DMS153 (cell line): ENCODE measurements at places on chromosomes 5 and 9.

- no peak for DNase-seq
Measured at GRCh38 chr5:158820891-158821290, 278.8 kb downstream of the EBF1 start.

DNA sequence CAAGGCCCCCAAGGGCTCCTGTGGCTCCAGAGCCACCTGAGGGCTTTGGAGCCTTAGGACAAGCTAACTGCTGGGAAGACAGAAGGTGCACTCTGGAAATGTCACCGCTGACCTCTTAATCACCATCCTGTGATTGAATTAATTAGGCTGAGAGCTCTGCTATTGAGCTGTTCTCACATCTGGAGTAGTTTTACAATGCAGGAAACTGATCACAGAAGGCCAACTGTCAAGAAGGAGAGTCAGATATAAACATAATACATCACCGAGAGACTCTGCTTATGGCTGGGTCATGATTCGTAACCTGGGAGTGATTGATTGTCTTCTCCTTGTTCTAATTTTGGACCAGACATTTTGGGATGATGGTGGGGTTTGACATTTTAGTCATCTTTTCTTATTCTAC, 226.1 kb downstream of the SLIT3 start:
- no peak for DNase-seq

DNA sequence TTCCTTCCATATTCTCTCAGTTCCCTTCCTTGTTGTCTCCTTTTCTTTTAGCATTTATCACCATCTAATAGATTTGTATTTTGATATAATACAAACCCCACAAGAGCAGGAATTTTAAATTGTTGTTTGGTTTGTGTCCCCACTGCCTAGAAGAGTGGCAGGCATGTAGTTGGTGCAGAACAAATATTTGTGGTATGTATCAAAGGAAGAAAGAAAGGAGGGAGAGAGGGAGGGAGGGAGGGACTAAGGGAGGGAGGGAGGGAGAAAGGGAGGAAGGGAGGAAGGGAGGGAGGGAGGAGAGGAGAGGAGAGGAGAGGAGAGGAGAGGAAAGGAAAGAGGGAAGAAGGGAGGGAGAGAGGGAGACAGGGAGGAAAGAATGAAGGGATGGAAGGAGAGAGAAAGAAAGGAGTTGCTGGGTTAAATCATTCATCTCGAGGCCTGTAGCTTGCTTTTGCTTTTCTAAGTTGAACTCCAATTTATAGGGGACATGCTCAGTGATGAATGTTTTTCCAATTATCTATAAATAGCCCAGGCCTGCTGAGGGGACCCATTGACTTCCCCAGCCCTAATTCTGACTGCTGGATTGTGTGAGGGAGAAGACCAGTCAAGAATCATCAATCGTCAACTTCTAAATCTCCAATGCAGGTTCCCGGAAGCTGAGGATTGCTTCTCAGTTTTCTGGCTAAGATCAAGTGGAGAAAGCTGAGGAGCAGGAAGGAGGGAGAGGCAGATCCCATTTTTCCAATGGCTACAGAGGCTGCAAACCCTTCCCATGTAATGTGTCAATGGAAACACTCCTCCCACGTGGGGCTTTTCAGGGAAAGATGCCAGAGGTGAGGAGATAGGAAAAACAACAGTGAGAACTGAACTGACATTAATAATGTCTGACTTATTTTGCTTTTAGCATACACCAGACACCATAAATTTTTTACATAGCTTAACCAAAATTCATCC, 320.7 kb downstream of the ASTN2 start:
- DNase-seq: no peak

- DNase-seq: no peak
Measured at GRCh38 chr9:115466756-115467155, 348.8 kb upstream of the TNC start.

DNA sequence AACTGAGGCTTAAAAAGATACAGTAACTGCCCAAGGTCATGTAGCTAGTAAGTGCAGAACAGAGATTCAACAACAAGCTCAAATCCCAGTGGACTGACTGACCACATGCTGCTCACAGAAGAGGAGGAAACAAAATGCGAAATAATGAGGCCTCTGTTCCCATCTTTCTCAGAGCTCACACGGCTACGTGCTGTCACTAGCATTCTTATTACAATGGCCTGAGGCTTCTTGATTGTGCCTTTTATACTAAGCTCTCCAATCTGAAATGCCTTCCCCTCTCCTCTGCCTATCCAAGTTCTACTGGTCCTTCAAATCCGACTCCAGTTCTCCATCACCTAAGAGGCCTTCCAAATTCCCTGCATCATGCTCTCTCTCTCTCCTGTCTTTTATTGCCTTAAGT, 26.0 kb downstream of the SGTB start:
- DNase-seq: no peak

GRCh38 chr9:1531424-1531823, 481.3 kb downstream of the DMRT2 start:
- no peak for DNase-seq

- no peak for DNase-seq
Measured at GRCh38 chr9:79143211-79143610, 428.6 kb upstream of the TLE4 start.

GRCh38 chr9:27348785-27349697, 52.1 kb upstream of the EQTN start:
- DNase-seq: no peak

GRCh38 chr9:116450378-116451139, 236.5 kb upstream of the TRIM32 start:
- no peak for DNase-seq

GRCh38 chr5:89351222-89351621, 468.2 kb upstream of the MEF2C start:
- DNase-seq: no peak

GRCh38 chr5:104347119-104347708, 784.6 kb upstream of the NUDT12 start:
- no peak for DNase-seq

GRCh38 chr9:106862821-106863720, at the start of gene ZNF462:
ZNF462 (plus strand) TSS chr9:106863166; CDS start chr9:106923384, 60,218 bp downstream.
- peak; percentile 24 for DNase-seq

GRCh38 chr9:133862585-133863256, 124.6 kb upstream of the SARDH start:
- no peak for DNase-seq

- peak; percentile 57 for DNase-seq
Measured at GRCh38 chr5:144328494-144328893, 157.8 kb downstream of the KCTD16 start.

GRCh38 chr5:10521466-10522223, 42.2 kb upstream of the ANKRD33B start:
- DNase-seq: no peak

GRCh38 chr5:106292654-106293053, 1378.1 kb downstream of the EFNA5 start:
- no peak for DNase-seq

GRCh38 chr9:129100383-129101169, 10.0 kb downstream of the CRAT start:
- no peak for DNase-seq

- no peak for DNase-seq
Measured at GRCh38 chr5:33229216-33229615, 211.5 kb upstream of the TARS1 start.

GRCh38 chr5:109167586-109167985, 242.2 kb downstream of the PJA2 start:
- DNase-seq: no peak

DNA sequence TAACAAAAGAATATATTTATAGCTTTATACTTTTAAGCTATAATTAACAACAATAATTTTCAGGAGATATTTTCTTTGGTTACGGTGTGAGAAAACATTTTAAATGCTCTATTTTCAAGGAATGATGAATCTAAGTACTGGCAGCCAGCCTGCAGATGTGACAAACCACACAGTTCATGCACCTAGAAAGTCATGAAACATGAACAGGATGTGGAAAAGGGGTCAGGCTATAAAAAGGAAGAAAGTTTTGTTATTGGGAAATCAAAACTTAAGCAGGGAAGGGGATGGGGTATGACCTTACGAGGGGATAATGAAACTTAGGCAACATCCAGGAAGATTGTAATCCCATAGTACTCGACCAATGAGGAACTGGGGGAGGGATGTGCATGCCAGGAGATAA, 508.7 kb upstream of the GRAMD2B start:
- DNase-seq: no peak

GRCh38 chr9:114091711-114092110, 7.4 kb downstream of the KIF12 start:
- no peak for DNase-seq

GRCh38 chr5:135012951-135013391, 21.1 kb downstream of the PITX1 start:
- no peak for DNase-seq

- no peak for DNase-seq
Measured at GRCh38 chr5:177226860-177227259, 76.7 kb downstream of the RAB24 start.

- no peak for DNase-seq
Measured at GRCh38 chr9:116336133-116336862, 182.7 kb downstream of the PAPPA start.

GRCh38 chr9:71361357-71361756, 239.9 kb upstream of the TRPM3 start:
- DNase-seq: no peak

GRCh38 chr9:73152953-73153352, 1.3 kb downstream of the ANXA1 start:
- no peak for DNase-seq

DNA sequence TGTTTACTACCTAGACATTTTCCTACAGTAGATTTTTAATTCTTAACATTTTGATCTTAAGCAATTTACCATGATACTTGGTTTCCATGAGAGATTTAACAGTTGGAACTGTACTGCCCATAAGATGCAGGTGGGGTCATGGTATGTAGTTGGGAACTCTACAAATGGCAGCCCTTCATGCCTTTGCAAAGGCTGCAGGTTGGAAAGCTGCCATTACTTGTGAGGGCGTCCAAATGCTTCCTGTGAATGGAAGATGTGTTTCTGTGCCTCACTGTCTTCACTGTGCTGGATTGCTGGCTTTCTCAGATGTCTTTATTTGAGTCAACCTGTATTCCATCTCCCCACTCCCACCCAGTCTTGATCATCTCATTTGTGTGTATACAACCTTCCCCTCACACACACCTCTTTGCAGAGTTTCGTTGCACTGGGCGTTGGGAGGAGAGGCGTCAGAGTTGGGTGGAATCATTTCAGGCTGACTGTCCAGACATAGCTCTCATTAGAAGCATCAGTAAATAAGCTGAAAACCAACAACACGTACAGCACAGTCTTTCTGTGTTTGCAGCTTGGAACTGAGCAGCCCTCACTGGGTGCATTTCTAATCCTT, 14.8 kb upstream of the ABL1 start:
- DNase-seq: no peak

GRCh38 chr5:107247427-107247826, 423.3 kb downstream of the EFNA5 start:
- no peak for DNase-seq

DNA sequence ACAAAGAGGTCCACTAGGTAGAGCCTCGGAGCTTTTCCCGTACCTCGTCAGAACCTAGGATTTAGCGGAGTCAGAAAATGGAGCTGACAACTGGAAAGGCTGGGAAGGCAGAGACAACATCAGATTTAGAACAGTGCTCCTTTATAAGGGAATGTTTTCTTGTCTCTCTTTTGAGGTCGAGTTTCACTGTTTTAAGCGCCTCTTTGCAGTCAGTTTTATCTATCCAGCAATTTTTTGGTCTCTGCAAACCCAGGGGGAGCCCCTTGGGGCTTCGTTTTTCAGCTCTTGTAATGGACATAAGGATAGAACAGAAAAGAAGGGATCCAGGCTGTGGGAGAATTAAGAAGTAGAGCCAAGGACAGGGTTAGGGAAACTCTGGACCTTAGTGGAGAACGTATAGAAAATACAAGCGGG, 80.5 kb downstream of the FNBP1 start:
- no peak for DNase-seq

DNA sequence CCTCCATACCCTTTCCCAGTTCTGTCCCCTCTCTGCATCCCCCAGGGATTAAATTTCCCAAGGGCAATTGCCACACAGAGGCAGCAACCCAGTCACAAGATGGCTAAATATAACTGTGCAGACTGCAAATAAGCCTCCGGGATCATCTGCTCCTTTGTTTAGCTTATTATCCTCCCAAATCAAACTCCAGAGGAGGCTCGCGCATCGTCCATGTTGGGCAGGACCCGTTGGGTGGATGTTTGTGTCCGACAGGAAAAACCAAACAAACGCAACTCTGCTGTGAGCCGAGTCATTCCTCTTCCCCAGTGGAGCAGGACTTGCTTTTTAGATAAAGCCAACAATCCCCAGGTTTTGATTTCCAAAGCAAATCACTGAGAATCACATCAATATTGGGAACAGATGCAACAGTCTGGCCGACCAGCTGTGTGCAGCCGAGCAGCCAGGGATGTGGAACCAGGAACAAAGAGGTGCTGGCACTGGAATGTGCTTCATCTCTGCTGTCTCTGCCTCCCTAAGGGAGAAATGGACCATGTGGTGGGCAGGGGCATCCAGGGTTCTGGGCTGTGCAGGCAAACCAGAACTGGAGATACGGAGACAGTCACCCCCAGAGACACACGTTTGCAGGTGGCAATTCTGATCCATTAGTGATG, 89.8 kb downstream of the PTTG1 start:
- no peak for DNase-seq

DNA sequence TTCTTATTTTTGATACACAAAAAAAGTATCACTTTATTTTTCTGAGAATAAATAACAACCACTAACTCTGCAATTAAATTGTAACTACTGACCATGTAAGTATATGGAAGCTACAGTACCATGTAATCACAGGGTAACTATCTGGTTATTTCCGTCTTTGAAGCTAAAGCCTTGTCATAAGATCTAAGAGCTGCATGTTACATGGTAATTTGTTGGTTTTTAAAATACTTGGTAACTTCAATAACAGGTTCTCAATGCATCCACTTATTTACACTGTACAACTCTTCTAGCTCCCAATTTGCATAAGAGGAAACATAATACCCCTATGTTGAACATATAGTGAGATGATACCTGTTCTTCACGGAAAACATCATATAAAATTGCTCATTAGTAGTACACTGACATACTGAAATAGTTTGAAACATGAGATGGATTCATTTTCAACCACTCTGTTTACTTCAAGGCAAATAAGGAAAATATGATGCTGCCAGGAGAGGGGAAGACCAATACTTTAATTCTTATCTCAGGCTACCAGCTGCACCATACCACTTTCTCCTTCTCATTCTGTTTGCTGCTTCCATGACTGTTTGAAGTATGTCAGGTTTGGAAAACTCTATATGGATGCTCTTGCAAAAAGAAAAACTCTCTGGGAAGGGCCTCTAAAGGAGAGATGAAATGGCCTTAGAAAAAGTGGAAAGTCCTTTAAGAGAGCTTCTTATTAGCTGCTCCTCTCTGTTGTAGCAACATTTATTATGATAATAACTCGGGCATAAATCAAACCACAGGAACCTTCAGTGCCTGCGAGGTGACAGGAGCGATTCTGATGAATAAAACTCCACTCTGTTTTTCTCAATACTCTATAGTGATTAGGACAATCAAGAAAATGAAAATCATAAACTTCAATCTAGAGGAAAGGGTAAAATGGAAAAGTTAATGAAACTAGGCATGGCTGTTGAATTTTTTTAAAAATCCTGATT, 150.2 kb downstream of the KIAA0825 start:
- DNase-seq: no peak
